ENCODE measurements at places on chromosomes 5 and 9. TPM values are rescaled to one million over a fixed set of nuclear protein-coding genes. Genes with fewer than 3 reads are reported as not detected.

The NUTM2G gene
- total RNA-seq = not detected

- no peak for DNase-seq
Measured at GRCh38 chr5:127297348-127298035, 6.9 kb downstream of the MEGF10 start.

The GDF9 gene
- total RNA-seq = 0.30 TPM

- no peak for DNase-seq
Measured at GRCh38 chr5:38500573-38501260, 55.7 kb downstream of the LIFR start.

DNA sequence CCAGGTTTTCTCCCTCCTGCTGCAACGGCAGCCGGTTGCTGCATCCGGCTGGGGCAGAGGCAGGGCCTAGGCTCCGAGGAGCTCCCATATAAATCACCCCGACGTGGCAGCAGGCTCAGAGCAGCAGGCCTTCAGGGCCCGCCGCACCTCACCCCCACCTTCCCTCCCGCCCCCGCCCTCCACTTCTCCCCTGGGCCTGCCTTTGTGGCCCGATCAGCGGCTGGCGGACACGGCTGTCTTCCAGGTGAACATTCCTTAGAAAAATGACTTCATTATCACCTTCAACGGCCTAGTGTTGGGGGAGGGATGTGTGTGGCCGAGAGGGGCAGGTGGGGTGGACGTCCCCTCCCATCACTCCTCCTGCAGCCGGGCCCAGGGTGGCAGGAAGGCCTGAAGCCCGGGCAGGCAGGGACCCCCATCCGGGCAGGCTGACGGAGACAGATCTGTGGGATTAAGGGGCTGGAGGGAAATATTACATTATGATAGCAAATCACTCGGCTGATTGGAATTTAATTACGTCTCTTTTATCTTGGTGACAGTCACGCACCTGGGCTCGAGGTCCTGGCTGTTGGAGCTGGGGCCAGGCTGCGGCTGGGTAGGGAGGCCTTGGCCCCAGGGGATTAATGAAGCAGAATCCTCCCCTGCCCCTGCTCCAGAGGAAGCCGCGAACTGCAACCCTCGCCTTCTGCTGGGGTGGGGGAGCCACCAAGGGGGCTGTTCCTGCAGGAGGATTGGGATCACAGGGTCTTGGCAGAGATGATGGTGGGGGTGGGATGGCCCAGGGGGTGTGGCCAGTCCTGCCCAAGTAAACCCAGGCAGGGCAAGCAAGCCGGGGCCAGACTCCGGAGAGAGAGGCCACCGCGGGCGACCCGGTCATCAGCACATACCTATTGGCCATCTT is 38.4 kb upstream of the RXRA start:
- DNase-seq = no peak

DNA sequence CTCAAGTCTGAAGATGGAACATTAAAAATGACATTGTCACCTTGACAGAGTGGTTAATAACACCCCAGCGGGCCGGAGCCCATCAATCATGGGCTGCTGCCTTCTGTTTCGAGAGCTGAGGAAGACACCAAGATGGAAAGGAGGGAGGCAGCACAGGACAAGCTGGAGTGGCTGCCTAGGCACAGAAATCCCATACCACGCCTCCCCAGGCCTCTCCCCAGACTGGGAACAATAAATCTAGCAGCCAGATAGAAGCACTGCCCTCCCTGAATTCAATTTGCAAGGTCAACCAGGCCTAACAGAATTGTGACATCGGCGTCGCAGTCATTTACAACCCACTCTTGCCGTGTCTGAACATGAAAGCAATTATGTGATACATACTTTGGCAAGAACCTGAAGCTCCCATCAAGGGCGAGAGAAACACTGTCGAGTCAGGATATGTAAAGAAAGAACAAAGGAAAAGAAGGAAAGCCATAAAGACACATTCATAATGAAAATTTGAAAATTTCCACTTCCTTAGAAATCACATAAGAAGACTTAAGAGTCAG is 35.4 kb upstream of the ZNF354A start:
- DNase-seq = no peak

GRCh38 chr9:133048595-133048994 is 13.2 kb upstream of the CEL start:
- peak; percentile 83 for DNase-seq

GRCh38 chr5:150254774-150255173 is 34.8 kb downstream of the CAMK2A start:
- no peak for DNase-seq

The IL13 gene
- total RNA-seq = 231 TPM

GRCh38 chr5:66164044-66164790 is 20.1 kb downstream of the SREK1 start:
- no peak for DNase-seq

- DNase-seq = no peak
Measured at GRCh38 chr5:39432696-39433530, 8.1 kb upstream of the DAB2 start.

The INSL6 gene
- not detected for total RNA-seq

The NEK6 gene
- total RNA-seq = 32.5 TPM

The ABITRAM gene
- total RNA-seq = 14.2 TPM

The PLAA gene
- total RNA-seq = 45.7 TPM

DNA sequence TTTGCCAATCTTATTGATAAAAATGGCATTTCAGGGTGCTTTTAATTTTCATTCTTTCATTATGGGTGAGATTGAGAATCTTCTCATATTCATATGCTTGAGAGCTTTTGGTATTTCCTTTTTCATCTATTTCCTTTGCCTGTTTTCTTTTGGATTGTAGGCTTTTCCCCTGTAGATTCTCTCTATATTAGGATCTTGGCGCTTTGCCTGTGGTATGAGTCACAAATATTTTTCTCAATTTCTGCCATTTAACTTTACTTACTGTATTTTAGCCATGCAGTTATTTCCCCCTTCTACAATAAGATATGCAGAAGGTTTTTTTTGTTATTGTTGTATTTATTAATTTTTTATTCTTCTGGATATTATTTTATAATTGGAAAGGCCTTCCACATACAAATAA is 21.5 kb upstream of the KLF9 start:
- no peak for DNase-seq

All from activated CD4-positive, alpha-beta T cell treated with anti-CD3 and anti-CD28 coated beads, Interleukin-2, amount 10 ng/mL, durations not matched to agents 24 days and 14 days (primary cell).